Mucosa of gallbladder (tissue), 1 donor: ENCODE measurements at places on chromosomes 2 and 18. TPM values are rescaled to one million over a fixed set of nuclear protein-coding genes. Genes with fewer than 3 reads are reported as not detected.

- no peak for DNase-seq
These were observed 323.1 kb downstream of the CTNNA2 start for GRCh38 chr2:79835911-79836310.

DNA sequence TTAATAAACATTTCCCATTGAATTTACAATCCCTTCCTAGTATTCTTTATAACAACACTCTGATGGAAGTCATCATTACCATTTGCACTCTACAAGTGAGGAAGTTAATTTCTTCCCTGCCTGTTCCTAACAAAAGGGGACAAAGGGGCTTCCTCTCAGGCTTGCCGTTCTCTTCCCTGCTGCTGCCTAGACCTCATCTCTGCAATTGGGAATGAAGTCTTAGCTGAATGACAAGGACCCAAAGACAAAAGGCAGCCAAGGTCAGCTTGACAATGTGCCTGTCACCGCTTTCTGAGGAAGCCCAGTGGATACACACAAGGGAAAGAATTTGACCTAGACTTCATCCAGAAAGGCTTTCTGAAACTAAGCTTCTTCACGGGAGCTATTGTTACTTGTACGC is 416.4 kb downstream of the CMPK2 start:
- no peak for DNase-seq

- no peak for DNase-seq
These were observed 241.3 kb downstream of the DYSF start for GRCh38 chr2:71694501-71695234.

DNA sequence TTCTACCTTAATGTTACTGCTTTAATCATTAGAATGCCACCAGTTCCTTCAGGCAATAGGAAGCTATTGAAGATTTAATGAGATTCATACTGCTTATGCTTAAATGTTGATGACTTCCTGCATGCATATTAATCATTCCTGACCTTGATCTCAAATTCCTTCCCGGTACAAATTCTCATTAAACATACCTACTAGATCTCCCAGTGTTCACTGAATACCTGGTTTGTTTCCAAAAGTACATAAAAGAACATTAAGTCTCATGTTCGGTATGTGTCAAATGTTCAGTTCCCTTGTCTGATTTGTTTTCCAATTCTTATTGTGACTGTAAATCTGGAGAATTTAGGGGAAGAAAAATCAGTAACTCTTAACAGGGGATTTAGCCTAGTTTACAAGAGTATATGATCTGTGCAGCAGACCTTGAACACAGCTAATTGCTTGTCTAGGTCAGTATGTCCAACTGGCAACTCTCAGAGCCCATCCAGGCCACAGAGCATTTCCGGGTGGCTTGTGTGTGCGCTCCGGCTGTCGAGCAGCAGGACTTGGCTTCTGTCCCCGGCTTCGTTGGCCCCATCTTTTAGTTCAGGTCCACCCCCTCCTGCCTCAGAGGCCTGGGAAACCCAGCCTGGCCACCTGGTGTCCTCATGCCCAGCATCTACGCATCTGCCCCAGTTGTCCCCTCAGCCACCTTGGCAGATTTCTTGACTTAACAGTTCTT is 13.1 kb downstream of the METAP1D start:
- DNase-seq, result no peak

- no peak for DNase-seq
These were observed 289.9 kb downstream of the NDUFA10 start for GRCh38 chr2:239735131-239735828.

DNA sequence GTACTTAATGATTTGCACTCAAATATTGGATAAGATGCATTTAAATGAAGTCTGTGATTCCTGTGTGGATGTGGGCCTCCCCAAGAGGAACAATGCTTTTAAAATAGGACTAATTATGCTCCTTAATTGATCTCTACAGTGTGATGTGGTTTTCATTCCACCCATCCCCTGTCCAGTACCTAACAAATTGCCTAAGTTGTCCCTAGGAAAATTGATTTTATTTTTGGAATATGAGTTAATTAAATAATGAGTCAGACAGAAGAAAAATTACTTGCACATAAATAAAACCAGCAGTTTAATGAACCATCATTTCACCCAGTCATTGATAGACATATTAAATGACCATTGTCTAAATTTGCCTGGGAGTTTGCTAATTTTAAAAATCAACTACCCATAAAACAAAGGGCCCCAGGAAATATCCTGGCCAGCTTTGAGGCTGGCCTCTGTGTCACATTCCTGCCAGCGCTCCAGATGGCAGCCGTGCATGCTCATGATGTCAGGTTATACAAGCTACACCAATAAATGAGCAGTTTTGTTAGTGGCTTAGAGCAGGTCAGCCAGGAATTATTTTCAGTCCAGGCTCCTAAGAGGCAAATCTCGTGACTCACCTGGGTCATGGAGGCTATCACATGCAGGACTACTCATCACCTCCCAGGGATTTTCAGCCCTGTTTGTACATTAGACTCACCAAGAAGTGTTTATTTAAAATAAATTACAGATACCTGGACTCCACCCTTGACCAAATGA is 31.9 kb downstream of the ABHD3 start:
- peak; percentile 86 for DNase-seq

DNA sequence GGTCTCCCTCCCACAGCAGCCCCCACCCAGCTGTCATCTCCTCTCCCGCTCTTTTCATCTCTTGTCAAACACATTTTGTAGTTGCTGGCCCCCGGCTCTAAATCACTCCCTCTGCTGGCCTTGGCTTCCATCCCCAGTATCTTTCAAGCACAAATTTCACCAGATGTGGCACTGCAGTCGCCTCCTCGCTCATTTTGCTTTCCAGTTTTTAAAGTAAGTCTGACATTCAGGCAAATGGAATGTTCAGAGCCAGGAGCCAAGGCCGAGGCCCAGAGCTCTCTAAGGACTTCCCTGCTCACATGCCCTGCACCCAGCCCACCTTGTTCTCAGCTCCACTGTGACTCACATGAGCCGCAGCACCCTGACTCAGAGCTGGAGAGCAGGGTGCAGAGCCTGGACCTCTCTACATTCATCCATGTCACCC is 158.4 kb downstream of the GALNT14 start:
- no peak for DNase-seq

- no peak for DNase-seq
These were observed 137.9 kb downstream of the CDH2 start for GRCh38 chr18:28039078-28039477.

- no peak for DNase-seq
These were observed 134.0 kb downstream of the MREG start for GRCh38 chr2:215879331-215879730.

GRCh38 chr2:8406271-8406670 is 275.6 kb upstream of the ID2 start:
- DNase-seq, result no peak

DNA sequence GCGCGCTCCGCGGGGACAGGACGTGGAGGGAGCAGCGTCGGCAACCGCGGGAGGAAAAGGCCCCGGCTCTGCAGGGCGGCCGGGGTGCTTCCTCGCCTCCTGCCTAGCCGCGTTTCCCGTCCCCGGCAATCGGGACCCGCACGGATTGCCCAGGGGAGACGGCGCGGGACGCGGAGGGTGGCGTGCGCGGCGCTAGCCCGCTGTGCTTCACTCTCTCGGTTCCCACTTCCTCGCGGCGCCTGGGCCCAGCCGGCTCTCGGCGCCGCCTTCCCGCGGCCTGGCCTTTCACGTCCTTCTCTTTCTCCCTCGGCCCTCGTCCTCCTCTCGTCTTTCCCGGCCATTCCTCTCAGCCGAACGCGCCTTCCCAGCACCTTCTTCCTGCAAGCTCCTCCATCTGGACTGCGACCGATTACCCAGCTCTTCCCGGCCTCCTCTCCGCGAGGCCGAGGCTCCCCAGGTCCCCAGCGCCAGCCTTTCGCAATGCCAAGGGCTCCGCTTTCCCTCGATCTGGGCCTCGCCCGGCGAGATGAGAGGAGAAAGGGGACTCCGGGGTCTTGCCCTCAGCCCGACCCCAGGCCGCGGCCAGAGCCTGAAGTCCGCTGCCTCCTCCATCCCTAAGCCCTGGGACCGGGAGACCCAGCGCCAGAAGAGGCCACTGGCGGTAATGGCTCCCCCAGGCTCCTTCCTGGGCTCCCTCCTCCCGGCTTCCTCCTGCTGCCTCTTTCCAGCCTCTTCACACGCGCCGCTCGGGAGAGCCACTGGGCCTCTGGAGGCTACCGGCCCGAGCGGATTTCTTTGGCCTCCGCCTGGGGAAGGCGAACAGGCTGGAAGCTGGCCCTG is 34.3 kb upstream of the ATP6V1B1 start:
- DNase-seq, result no peak

- DNase-seq, result peak; percentile 38
These were observed 37.1 kb upstream of the ZCCHC2 start for GRCh38 chr18:62485684-62486083.

DNA sequence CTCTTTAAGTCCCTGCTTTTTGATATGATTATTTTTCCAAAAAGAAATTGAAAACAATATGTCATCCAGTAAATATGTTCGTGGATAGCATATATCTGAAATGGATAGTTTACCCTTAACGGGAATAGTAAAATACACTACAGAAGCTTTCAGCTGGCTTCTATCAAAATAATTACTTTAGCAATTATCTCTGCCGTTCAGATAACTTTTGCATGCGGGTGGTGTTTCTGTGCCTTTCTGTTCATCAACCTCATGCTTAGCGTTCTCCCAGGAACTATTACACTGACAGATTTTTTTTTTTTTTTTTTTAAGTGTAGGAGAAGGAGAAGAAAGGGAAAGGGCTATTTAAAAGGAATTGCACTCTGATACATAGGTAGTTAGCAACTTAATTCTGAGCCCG is 53.6 kb downstream of the TSHZ1 start:
- DNase-seq, result no peak

DNA sequence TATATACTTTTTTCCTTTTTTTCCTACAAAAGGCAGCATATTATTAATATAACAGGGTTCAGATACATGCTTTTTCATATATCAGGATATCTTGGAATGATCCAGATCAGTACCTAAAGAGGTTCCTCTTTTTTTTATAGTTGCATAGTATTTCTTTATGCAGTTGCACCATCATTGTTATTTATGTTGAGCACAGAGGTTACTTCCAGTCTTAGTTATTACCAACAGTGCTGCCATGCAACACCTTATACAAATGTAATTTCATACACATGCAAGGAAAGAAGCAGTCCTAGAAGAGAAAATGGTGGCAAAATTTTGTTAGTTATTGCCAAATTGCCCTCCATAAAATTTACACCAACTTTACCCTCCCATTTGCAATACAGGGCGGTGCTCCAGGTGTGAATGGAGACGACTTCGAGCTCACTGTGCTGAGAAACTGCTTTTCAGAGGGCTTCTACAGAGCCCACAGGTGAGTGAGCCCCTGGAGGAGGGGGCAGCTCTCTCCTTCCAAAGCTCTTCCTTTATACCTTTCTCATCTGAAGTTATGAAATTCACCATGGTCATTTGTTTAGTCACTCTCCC is 30.0 kb upstream of the KCMF1 start:
- DNase-seq, result no peak

GRCh38 chr2:75647771-75648170 is 1.2 kb downstream of the MRPL19 start:
- no peak for DNase-seq

- DNase-seq, result no peak
These were observed 35.8 kb downstream of the MFSD6 start for GRCh38 chr2:190443778-190444481.

Gene TXNDC2
- not detected for total RNA-seq

Gene AGXT
- 1.6 TPM for total RNA-seq

Gene SCN7A
- total RNA-seq, result 9.6 TPM

Gene AMER3
- 0.03 TPM for total RNA-seq

Gene STARD6
- total RNA-seq, result not detected

Gene NEU4
- 34.8 TPM for total RNA-seq

Gene CD8A
- 11.3 TPM for total RNA-seq

Gene COL4A4
- total RNA-seq, result 30.4 TPM

Gene PDE1A
- 27.8 TPM for total RNA-seq

Gene LPIN2
- 190 TPM for total RNA-seq

Gene ACMSD
- 47.0 TPM for total RNA-seq

Gene RND3
- 39.7 TPM for total RNA-seq

Gene SCYGR3
- total RNA-seq, result not detected

Gene CHRND
- not detected for total RNA-seq
